NCI-H1436 (cell line): ENCODE measurements at places on chromosomes 6 and 20.

- DNase-seq, result no peak
Observed at GRCh38 chr6:106540907-106541306, 88.4 kb downstream of the RTN4IP1 start.

- no peak for DNase-seq
Observed at GRCh38 chr6:143451531-143451930, 926 bp downstream of the PEX3 start.

DNA sequence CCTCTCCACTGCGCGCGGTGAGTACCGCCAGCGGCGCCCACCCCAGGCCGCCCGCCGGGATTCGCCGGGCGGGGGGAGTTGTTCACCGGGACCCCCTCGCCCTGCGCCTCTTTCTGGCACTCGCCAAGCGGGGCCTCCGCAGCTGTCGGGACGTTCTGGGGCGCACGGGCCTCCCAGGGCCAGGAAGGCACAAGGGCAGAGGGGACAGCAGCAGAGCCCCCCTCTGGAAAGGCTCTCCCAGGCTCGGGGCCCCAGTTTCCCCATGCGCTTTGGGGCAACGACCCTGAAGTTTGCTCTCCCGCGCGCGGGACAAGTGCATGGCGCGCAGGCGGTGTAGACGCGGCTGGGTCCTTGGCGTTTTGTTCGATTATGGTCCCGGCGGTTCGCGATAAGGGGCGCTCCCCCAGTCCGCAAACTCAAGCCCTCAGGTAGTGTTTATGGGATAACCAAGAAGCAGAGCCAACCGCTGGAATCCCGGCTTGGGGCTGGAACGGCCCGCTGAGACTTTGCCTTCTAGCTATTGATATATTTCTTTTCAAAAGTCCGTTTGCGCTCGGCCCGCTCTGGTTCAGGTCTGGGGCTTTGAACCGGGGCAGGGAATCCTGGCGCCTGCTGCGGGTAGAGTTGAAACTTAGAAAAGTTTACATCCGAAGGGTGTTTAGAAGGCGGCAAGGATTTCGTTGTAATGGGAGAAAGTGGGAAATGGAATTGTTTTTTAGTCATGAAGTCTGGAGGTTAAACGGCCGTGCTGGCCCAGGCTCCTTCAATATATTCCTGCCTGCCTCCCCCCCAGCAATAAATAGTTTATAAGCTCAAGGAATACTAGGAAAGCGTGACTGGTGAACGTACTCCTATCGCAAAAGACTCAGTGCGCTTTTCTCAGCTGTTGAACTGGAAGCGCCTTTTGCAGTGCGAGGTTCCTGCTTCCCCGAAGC lies 595 bp downstream of the EYA2 start:
- DNase-seq, result no peak

DNA sequence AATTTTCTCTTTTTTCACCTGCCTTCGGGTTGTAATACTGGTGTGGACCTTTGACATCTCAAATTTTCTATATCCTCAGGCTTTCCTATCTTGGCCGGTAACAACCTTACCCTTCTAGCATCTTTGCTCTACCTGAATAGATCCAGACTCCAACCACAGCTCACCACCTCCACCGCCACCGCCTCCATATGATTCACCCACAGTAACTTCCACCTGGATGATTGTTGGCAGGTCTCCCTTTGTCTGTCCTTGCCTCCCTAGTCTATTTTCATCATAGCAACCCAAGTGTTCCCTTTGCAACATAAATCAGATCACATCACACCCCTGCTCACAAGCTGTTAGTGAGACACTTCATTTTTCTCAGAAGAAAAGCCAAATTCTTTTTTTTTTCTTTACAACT lies 525.8 kb upstream of the POU3F2 start:
- DNase-seq, result no peak
